ENCODE measurements at places on chromosomes 5 and 9.
A peak's percentile ranks its signal among the peaks of the same experiment; 100 is the strongest.

DNA sequence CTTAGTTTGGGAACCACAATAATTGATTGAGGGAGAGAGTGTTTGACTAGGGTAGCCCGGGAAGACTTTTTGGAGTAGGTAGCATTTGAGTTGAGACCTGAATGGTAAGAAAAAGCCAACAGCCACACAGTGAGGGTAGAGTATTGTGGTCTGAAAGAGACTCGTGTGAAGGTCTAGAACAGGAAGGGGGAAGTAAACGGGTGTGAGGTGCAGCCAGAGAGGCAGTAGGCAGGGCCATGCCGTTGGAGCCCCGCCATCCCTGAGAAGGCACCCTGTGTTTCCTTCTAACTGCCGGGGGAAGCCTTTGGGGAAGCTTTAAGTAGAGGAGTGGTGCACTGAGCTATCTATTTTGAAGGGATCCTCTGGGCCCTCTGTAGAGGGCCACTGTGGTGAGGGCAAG is 3.5 kb upstream of the F2RL2 start:
- no peak for DNase-seq

- DNase-seq, result peak; percentile 42
Measured at GRCh38 chr5:142235050-142235797, 89.6 kb downstream of the SPRY4 start.

GRCh38 chr5:139043157-139043905 is 154.8 kb downstream of the SIL1 start:
- DNase-seq, result no peak

- DNase-seq, result no peak
Measured at GRCh38 chr5:134464988-134465815, 53.5 kb upstream of the CDKN2AIPNL start.

- no peak for DNase-seq
Measured at GRCh38 chr9:94921656-94922055, 195.2 kb downstream of the AOPEP start.

- DNase-seq, result no peak
Measured at GRCh38 chr9:121277518-121278295, 9.7 kb downstream of the GSN start.

DNA sequence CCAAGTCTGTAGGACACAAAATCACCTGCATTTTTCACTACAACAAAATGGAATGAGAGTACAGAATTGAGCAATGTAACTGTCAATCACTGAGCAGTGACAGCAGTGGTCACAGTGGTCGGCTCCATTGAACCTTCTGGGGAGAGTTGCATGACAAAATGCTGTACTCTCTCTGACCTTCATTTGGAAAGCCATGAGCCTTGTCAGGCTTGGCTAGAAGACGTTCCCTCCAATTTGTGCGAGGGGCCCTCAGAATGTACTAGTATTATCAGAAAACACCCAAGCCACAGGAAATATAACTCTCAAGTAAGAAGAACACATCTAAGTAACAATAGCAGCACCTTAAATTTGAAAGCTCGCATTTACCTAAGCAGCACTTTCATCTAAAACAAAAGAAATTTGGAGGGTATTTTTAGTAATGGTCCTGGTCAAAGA is 425.6 kb upstream of the MEF2C start:
- DNase-seq, result no peak

GRCh38 chr5:60248901-60249300 is 355.4 kb upstream of the PDE4D start:
- no peak for DNase-seq

DNA sequence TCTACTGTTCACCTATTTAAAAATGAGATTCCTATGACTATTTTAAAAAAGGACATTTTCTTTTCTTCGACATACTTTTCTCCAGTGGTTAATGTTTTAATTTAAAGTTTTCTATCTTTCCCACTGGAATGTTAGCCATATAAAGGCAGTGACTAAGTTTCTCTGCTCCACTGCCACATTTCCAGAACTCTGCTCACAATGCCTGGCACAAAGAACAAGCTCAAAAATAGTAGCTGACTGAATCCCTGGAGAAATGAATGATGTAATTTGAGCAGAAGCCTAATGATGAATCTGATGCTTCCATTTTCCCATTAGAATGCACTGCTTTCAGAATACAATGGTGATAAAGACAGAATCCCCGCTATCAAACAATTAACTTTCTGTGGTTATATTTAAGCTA is 817.8 kb downstream of the MTRR start:
- no peak for DNase-seq

- no peak for DNase-seq
Measured at GRCh38 chr5:99004960-99005359, 76.2 kb upstream of the CHD1 start.

- no peak for DNase-seq
Measured at GRCh38 chr5:178772351-178772750, 41.9 kb upstream of the ZNF354A start.

DNA sequence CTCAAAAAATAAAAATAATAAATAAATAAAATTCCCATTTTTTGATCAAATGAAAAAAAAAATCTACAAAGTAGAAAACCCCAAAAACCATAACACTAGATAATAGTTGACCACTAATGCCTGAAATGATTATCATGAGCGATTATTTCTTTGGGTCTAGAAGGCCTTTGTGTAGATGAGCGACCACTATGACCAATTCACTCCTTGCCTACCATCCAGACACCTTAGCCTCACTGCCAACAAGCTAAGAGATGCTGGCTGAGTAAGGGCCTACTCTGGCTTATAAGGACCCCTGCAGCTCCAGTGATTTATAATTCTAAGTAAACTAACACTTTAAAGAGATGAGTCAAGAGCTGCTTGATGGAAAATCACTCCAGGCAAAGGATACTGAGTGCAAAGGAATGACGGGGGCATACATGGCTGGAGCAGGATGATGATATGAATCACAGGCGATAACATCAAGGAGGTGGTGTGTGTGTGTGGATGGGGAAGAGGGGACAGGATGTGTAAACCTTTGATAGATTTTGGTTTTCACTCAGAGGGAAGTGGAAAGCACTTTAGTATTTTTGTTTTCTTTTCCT is 4.8 kb upstream of the F2RL1 start:
- no peak for DNase-seq

DNA sequence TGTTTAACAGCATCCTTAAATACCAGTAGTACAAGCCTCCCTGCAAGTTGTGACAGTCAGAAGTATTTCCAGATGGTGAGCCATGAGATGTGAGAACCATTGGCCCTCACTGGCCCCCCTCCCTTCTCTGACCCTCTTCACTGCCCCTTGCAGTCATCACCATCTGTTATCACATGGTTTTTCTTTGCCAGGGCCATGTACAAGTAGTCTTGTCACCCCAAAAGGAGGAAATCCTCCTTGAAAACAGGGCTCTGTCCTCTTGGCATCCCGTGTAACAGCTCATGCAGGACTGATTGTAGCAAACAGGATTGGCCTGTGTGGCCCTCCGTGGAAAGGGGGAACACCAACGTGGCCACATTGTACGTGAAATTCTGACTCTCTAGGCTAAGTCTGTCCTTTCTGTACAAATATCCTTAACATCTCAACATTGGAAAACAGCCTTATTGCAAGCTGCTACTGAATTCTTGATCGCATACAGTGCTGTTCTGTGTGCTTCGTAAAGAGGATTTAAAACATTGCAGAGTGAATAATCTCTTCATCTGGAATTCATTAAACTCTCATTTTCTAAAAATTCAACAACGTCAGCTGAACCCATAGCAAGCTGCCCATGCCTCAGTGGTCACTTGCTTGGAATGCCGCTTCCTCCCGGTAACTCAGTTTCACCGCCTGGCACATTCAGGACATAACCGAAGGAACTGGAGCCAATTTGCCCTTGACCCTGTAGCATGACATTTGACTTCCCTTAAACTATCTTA is 171.7 kb downstream of the ATPSCKMT start:
- peak; percentile 50 for DNase-seq

- no peak for DNase-seq
Measured at GRCh38 chr5:91469517-91470165, 86.5 kb upstream of the ARRDC3 start.

DNA sequence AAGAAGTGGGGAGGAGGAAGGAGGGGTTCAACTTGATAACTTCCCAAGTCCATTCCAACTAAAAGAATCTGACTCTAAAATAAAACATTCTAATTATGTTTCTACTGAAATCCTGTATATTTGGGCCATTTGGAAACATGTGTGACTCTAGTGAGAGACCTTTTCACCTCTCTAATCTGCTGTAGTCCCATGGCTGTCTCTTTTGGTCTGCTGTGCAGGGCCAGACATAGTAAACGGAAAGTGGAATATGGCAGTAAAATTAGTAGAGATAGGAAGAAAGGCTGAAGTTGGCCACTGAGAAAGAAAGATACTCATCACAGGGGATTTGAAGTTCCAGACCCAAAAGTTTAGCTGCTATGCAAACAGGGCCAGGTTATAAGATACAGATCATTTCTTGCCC is 15.9 kb downstream of the RFX3 start:
- DNase-seq, result no peak

GRCh38 chr5:111201705-111202104 is 22.5 kb upstream of the CAMK4 start:
- DNase-seq, result no peak

DNA sequence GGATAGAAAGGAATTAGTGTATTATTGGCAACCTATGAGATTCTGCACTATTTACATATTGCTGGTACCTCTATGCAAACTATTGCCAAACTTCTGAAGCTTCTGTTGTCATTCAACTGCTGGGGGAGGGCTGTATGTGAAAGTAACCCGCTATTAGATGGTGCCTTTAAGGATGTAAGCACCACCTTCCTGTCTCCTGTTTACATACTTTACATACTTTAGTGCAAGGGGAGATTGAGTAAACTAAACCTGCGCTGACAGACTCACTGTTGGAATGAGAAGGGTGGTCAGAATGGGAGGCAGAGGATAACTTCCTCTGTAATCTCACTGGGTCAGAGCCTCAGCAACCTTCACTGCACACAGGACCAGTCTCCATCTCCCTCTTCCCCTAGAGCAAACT is 123.8 kb downstream of the NR3C1 start:
- no peak for DNase-seq

- DNase-seq, result peak; percentile 87
Measured at GRCh38 chr9:133737774-133738639, at the start of gene SARDH. Gene SARDH (minus strand): TSS chr9:133738352. CDS start chr9:133734173, 4,179 bp downstream.

- DNase-seq, result peak; percentile 63
Measured at GRCh38 chr5:133921979-133922378, 46.4 kb downstream of the C5orf15 start.
